ENCODE measurements at places on chromosomes 16 and 17. TPM values are rescaled to one million over a fixed set of nuclear protein-coding genes. Genes with fewer than 3 reads are reported as not detected.

GRCh38 chr16:85835227-85835751 is 35.8 kb downstream of the COX4I1 start:
- no peak for DNase-seq

GRCh38 chr16:82924075-82924854 is 297.5 kb downstream of the CDH13 start:
- no peak for DNase-seq

The PDILT gene
- not detected for total RNA-seq

DNA sequence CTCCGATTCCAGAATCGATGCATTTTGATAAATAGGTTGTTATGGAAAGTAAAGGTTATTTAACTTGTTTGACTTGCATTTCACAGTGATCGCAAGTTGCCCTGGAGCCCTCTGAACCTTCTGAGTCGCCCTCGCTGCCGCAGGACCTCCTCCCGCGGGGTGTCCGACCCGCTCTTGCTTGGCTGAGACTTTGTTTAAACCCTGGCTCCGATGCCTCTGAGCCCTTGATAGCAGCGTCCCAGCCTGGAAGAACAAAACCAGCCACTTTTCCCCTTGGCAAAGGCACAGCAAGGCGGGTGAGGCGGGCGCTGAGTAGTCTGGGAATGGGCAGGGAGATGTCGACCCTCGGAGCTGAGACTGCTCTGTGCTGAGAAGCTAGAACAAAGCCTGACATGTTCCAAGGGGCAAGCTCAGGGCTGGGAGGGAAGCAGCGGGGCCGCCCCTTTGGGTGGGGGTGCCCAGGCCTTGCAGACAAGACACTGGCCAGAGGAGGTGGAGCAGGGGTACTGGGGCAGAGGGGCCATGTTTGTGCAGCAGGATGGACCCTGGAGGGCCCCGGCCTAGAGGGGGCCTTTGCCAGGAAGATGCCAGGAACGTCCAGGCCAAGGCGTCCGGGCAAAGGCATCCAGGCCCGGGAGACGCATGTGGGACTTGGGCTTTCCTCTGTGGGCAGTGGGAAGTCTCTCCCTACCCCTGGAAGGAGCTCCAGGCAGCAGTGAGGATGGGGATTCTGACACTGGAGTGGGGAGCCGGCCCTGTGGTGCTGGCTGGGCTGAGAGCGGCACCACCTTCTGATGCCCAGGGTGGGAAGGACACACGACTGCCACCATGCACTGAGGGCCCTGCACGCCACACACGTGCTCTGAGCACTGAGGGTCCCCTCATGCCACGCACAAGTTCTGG is 30.3 kb upstream of the CDH15 start:
- DNase-seq: peak; percentile 47

GRCh38 chr16:25395528-25395927 is 137.9 kb upstream of the ZKSCAN2 start:
- DNase-seq: no peak

GRCh38 chr17:78774956-78775571 is 7.0 kb downstream of the CYTH1 start:
- no peak for DNase-seq

The WNT3 gene
- 1.0 TPM for total RNA-seq

The KCNH4 gene
- not detected for total RNA-seq

The KRTAP9-2 gene
- total RNA-seq: not detected

DNA sequence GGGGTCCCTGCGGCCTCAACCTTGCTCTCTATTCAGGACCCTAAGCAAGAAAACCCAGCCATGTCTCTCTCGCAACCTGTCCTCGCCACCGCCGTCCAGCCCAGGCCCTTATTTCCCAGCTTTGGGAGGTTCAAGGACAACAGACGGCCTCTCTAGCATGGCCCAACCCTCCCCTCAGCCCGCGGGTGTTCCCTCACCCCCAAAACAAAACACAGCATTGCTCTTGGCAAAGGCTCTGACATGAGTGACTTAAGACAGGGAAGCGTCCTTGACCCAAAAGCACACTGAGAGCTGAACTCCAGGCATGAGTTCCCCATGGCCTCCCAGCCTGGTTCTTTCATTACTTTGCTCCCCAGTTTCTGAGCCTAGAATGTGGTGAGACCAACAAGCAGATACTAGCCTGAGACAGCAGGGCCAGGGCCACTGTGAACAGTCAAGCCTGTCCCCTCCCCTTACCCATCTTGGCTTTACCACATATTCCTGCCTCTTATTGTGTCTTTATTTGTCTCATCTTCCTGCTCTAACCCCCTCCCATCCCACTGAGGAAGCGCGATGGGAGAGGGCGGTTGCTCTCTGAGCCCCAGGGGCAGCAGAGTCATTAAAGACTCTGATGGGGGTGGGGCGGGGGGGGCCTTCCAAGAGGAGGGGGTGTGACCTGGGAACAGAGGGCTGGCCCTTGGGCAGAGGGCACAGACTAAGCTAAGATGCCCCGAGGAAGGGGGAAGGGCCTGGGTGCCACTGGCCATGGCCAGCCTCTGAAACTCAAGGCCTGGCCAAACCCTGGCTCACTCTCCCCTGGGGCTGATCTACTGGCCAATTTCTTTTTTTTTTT is 11.8 kb downstream of the SREBF1 start:
- peak; percentile 82 for DNase-seq

GRCh38 chr16:1903845-1904840 is 14.1 kb downstream of the HS3ST6 start:
- DNase-seq: peak; percentile 56

DNA sequence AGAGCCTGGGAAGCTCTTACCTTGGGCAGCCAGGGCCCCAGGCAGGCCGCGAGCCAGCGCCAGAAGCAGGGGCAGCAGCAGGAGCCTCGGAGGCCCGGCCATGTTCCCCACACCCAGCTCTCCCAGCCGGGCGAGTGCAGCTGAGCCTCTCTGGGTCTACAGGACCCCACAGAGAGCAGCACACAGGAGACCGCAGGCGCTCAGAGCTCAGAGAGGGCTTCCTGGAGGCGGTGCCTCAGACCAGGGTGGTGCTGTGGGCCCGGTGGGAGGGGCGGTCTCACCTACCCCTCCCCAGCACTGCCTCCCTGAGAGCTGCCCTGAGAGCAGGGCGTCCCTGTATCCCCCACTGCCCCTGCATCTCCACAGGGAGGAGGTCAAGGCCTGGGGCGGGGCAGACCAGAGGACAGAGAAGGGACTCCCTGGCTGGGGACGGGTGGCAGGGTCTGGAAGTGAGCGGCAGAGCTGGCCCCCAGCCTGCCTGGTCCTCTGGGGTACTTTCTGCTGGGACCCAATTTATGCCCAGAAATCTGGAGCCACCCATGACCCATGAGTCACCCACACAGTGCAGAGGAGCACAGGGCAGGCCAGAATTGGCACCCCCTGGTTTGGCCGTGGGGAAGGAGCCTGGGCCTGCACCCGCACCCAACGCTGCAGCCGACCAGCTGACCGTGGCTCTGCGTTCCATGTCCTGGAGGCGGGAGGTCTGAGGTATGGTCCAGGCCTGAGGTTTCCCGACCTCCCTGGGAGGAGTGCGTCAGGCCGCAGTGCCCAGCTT is at the start of gene CD7:
Gene CD7, minus strand, starts transcription at position 215 of the 775 bp plus-strand sequence. Its CDS starts 113 bp downstream, at position 102.
- DNase-seq: peak; percentile 46

The DPEP3 gene
- not detected for total RNA-seq

DNA sequence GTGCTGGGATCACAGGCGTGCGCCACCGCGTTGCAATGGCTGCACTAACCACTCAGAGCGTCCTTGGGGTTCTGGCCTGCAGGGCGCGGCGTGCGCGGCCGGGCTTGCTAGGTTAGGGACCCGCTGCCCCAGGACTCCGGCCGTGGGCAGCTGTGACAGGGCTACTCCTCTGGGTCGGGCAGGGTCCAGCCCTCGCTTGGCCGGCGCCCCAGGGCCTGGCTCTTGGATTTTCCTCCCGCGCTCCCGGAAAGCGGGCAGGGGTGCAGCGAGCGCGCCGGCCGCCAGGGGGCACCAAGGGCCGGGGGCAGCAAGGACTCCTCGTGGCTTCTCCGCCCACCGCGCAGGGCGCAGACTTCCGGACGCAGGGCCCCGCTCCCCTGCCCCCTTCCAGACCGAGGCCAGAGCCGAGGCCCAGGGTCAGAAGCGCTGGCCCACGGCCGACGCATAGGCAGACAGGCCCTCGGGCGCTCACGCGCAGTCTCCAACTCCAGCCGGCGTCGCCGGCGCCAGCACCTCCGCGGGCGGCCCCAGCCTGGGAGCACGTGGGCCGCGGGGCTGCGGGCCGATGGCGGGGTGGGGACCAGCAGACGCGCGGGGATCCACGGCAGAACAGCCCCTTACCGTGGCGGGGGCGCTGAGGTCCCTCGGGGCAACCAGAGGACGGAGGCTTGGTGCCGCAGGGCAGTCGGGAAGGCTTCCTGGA is 355 bp downstream of the TLE7 start:
- DNase-seq: peak; percentile 42

DNA sequence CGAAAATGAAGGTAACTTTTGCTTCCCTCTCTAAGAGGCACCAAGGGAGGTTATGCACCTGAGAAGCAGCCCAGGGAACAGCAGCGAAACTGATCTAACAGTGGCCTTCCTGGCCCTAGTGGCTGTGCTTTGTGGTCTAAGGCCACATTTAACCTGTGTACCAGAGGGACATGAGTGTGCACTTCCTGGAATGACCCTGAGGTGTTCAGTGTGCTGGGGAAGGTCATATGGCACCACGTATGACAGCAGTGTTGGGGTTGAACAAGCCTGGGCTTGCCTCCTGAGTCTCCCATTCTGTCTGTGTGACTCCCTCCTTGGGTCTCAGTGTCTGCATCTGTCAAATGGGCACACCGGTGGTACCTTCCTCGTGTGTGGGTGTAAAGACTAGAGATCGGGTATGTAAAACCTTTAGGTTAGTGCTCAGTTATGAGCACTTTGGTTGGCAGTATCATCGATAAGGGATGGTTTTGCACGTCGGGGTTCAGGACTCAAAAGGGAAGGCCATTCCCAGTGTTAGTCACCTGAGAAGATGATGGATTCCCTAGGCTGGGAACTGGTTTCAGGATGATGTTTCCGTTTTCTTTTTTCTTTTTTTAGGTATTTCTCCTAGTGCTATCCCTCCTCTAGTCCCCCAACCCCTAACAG is 31.9 kb downstream of the PLCG2 start:
- no peak for DNase-seq

GRCh38 chr16:9115277-9115676 is 23.8 kb downstream of the HAPSTR1 start:
- no peak for DNase-seq

DNA sequence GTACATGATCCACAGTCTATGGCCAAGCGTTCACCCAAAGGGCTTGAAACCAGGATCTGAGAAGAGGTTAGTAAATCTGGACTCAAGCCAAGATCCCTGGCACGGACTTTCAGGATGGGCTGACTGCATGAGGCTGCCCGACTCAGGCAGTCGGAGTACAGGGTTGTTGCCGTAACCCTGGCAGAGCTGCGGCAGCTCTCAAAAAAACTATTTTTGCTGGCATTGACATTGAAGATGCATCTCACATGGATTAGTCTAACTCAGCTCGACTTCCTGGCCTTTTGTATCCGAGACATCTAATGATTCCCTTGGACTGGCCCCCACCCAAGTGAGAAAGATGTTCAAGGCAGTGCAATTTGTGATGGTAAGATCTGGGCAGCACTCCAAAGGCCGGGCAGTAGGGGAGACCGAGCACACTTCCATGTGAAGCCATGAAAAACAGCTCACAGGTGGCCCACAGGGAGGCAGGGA is 6.2 kb downstream of the SLC47A1 start:
- DNase-seq: no peak

The HS3ST3A1 gene
- total RNA-seq: 21.1 TPM

The DUS2 gene
- total RNA-seq: 7.7 TPM

The ABCA9 gene
- total RNA-seq: 24.8 TPM

The PLA2G10 gene
- total RNA-seq: not detected

The DPEP2NB gene
- not detected for total RNA-seq

The TMIGD1 gene
- not detected for total RNA-seq

DNA sequence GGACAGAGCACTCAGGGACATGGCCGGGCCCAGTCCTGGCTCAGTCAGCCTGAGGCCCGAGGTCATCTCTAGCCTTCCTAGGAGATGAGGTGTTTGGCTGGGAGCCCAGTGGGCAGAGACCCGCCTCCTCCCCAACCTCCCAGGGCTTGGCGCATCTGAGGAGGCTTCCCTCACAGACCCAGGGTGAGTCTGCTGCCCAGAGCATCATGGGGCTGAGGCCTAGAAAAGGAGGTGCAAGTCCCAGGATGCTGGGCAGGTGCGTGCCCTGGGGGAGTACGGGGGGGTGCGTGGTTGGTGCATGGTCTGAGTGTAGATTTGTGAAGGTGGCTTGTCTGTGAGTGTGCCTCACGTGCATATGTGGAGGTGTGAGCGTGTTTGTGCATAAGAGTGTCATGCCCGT is 4.7 kb downstream of the PDE6G start:
- no peak for DNase-seq

- DNase-seq: no peak
Observed at GRCh38 chr16:88287219-88287618, 95.5 kb upstream of the ZNF469 start.

DNA sequence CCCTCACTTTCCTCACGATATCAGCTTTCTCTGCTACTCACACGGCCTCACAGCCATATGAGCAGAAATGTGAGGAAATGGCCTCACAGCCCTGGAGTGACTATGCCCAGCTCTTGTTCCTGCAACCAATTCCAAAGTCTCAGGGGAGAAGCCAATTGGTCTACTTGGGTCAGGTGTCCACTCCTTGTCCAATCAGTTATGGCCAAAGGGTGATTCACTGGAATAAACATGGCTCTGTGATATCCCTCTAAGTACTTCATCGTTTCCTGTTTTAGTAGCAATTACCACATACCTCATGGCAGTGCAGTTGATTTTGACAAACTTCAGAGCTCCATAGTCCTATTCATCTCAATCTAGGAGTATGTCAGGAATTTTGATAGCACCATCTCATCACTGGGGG is 195.4 kb downstream of the KATNIP start:
- no peak for DNase-seq

DNA sequence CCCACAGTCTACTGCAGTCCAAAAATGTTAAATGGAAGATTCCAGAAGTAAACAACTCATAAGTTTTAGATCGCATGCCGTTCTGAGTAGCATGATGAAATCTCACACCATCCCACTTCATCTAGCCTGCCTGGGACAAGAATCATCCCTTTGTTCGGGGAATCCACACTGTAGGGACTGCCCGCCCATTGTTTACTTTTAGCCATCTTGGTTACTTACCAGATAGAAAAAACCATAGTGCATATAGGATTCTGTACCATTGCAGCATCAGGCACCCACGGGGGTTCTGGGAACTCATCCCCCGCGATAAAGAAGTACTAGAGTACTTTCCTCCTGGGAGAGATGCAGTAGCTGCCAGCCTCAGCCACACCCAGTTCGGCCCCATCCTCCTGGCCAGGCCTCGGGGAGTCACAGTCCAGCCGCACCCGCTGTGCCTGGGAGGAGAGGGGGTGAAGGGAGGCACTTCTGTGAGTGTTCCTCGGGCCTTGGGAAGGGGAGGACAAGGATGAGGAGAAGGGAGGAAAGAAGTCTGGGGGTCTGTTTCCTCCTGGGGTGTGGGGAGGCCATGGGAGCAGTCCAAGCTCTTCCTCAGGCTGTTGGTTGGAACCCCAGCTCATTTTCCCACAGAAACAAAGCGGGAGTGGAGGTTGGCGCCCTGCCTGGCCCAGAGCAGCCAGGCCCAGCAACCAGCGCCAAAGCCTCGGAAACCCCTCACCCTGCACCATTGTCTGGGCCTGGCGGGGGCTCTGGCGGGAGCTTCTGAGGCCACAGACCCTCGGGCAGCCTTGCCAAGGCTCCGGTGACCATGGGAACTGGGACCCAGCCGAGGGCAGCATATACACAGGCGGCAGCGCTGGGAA is 8.9 kb downstream of the TRIM47 start:
- peak; percentile 94 for DNase-seq

- DNase-seq: no peak
Observed at GRCh38 chr17:2266045-2266864, 37.3 kb downstream of the SMG6 start.

GRCh38 chr17:79950751-79951150 is 84.9 kb downstream of the TBC1D16 start:
- DNase-seq: peak; percentile 44
